Fibroblast of gingiva (primary cell): ENCODE measurements at places on chromosomes 3 and 15.
A peak's percentile ranks its signal among the peaks of the same experiment; 100 is the strongest.

GRCh38 chr3:125083776-125084175 is 28.0 kb upstream of the HEG1 start:
- no peak for DNase-seq

- no peak for DNase-seq
Measured at GRCh38 chr3:30629746-30630145, 23.3 kb downstream of the TGFBR2 start.

- no peak for DNase-seq
Measured at GRCh38 chr15:56653107-56653506, 80.2 kb downstream of the ZNF280D start.

- DNase-seq = no peak
Measured at GRCh38 chr3:60952055-60952454, 299.2 kb downstream of the FHIT start.

GRCh38 chr3:86029590-86029989 is 961.4 kb downstream of the VGLL3 start:
- DNase-seq = no peak

DNA sequence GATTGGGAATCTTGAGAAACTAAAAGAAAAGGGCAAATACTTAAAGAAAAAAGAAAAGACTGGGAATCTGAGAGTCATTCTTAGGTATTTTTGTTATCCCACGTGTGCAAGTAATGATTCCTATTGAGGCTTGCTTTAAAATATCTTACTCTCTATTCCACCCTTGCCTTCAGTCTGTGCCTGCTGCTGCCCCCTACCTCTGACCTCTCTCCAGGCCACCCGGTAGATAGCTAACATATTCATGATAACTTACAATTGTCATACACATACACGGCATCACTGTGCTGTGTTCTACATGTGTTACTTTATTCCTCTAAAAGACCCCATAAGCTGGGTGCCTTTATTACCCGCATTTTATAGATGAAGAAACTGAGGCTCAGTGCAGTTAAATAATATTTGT is 27.8 kb upstream of the ATP13A3 start:
- DNase-seq = no peak

- DNase-seq = peak; percentile 29
Measured at GRCh38 chr15:75368689-75369239, 357 bp upstream of the MAN2C1 start.

DNA sequence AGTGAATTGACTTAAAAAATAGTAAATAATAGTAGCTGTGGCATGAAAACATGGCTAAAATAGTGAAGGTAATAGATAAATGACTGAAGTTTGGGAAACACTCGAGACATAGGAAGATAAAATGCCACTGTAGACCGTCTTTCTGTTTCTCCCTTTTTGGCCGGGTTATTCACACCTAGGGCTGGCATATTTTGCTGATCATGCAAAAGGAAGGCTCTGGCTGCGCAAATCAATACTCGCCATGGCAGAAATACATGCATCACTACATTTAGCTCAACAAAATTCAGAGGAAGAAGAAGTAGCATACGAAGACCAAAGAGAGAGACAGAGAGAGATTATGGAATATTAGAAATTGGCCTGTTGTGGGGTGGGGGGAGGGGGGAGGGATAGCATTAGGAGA is 242.2 kb upstream of the KBTBD8 start:
- DNase-seq = no peak

DNA sequence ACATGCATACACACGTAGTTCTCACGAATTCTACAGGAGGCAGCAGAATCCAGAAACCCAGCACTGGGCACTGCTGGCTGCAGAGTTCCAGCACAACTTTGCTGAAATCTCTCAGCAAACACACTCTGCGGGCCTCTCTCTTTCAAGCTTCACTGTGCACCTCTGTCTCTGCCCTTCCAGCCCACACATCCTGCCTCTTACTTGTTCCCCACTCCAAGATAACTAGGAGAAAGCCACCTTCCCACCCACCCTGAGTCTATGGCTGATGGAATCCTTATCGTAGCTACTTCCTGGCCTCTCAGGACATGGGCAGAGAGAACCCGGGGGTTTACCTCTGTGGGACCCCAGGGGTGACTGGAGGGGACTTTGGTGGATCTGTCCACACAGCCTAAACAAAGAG is 11.9 kb downstream of the ANP32A start:
- no peak for DNase-seq

- no peak for DNase-seq
Measured at GRCh38 chr15:69974321-69974720, 123.4 kb downstream of the TLE3 start.

DNA sequence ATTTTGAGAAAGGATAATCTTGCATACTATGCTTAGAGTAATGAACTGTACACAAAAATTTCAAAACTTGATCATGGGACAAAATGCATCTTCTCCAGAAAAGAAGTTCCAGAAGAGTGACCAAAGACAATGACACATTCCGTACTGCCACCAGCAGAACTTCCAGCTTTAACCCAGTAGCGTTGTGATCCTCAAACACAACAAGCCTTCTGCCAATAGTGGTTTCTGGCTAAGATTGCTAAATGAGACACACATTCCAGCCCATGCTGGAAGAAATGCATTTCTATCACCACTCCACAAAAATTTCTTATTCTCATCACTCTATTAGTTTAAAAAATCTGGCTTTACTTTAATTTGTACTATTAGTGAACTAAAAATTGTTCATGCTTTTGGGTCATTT is 334.9 kb downstream of the TBC1D5 start:
- peak; percentile 2 for DNase-seq

GRCh38 chr3:182503401-182503800 is 289.9 kb upstream of the ATP11B start:
- no peak for DNase-seq

GRCh38 chr15:37289109-37289765 is 188.9 kb upstream of the MEIS2 start:
- DNase-seq = no peak

GRCh38 chr3:156985711-156986110 is 159.6 kb downstream of the LEKR1 start:
- DNase-seq = no peak

DNA sequence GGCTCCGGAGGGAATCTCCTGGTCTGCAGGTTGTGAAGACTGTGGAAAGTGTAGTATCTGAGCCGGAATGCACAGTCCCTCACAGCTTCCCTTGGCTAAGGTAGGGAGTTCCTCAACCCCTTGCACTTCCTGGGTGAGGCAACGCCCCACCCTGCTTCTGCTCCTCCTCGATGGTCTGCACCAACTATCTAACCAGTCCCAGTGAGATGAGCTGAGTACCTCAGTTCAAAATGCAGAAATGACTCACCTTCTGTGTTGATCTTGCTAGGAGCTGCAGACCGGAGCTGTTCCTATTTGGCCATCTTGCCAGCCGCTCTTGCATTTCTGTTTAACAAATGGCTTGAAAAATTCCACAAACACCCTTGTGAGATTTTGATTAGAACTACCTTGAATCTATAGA is 156.1 kb downstream of the STXBP5L start:
- no peak for DNase-seq

GRCh38 chr15:29785642-29786041 is 36.6 kb downstream of the TJP1 start:
- DNase-seq = no peak

DNA sequence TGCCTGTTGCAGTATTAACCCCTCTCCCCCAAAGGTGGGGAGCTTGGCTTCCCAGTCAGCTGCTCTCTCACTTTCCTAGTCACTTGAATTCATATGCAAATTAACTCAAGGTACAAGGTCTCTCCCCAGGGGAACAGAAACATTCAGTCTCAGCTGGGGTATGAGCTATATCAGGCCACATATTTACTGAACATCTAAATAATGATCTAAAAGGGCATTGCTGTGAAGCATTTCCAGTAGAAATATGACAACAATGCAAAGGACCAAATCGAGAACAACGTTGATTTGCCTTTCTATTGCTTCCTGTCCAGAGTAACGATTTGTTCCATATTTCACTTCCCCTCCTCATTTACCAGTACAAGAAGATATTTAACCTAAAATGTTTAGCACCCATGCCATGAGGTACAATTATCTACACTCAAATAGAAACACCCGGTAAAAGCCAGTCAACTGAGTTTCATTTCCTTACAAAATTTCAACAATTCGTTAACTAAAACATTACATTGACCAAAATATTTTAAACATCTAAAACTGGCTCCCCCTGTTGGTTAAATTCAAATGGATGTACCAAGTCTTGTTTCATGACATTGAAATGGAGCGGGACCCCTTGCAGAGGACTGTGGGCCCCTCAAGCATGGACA is 36.5 kb upstream of the KLHL6 start:
- no peak for DNase-seq

DNA sequence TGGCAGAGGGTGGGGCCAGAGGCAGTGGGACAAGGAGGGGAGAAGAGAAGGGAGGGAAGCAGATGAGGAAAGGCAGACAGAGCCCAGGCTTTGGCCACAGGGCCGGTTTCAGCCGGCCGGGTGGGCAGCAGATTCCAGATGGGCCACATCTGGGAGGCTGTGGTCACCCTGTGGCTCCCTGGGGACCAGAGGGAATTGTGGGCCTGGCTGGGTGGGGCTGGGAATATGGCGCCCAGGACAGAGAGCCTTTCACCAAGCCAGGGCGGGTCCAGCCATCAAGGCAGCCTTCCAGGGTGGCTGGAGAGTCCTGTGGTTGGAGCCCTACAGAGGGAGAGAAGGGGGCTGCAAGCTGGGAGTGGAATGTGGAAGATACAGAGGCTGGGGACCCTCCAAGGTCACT is 18.9 kb downstream of the PTH1R start:
- peak; percentile 13 for DNase-seq

DNA sequence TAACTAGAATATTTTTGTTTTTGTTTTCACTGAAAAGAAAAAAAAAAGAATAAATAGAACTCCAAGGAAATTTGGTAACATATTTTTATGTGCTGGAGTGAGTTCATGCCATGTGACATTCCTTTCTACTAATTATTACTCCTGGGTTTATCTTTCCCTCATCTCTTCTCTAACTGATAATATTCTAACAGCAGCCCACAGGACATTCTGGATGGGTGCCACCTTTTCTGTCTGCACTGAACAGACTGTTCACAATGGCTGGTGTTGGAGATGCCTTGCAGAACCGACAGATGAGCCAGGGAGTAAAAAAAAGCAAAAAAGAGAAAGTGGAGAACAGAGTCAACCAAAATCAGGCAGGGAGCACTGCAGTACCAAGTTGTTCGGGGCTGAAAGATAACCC is 151.3 kb downstream of the OR4M2 start:
- DNase-seq = no peak

- no peak for DNase-seq
Measured at GRCh38 chr3:42732196-42732828, 29.7 kb upstream of the HHATL start.

DNA sequence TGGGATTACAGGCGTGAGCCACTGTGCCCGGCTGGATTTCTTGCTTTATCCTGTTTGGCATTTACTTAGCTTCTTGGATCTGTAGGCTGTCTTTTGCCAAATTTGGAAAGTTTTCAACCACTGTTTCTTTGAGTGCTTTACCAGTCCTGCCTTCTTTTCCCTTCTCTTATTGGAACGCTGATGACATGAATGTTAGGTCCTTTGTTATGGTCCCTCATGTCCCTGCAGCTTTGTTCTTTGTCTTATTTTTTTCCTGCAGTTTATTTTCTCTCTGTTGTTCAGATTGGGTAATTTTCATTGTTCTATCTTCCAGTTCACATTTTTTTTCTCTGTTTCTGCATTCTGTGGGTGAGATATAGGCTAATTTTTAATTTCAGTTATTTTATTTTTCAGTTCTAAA is 25.0 kb downstream of the SH3GL3 start:
- DNase-seq = no peak

GRCh38 chr15:82047453-82048400 is 1.9 kb upstream of the MEX3B start:
- no peak for DNase-seq

- no peak for DNase-seq
Measured at GRCh38 chr3:73964818-73965217, 340.1 kb upstream of the PDZRN3 start.

GRCh38 chr15:91141097-91141496 is 41.0 kb downstream of the SV2B start:
- DNase-seq = no peak

- DNase-seq = no peak
Measured at GRCh38 chr3:187871848-187872247, 126.6 kb upstream of the BCL6 start.

DNA sequence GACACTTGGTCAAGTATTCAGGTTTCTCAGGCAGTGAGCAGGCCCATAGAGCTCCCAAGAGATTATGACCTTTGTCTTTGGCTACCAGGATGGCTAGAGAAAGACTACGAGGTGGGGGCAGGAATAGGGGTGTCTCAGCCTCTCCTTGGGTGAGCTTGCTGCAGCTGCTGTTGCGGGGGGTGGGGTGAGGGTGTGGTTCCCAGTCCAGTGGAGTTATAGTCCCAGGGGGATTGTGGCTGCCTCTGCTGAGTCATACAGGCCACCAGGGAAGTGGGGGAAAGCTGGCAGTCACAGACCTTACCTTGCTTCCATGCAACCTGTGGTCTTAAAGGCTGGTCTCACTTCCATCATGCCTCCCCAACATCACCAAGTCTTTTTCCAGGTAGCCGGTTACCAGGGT is 31.7 kb downstream of the ATP2C1 start:
- DNase-seq = peak; percentile 35

DNA sequence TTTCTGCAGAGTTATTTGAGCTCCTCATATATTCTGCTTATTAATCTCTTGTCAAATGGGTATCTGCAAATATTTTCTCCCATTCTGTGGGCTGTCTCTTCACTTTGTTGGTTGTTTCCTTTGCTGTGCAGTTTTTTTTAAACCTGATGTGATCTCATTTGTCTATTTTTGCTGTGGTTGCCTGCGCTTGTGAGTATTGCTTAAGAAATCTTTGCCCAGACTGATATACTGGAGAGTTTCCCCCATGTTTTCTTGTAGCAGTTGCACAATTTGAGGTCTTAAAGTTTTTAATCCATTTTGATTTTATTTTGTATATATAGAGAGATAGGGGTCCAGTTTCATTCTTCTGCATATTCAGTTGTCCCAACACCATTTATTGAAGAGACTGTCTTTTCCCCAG is 102.3 kb downstream of the POLQ start:
- DNase-seq = no peak
